G401 (cell line): ENCODE measurements at places on chromosomes 7 and 10. TPM values are rescaled to one million over a fixed set of nuclear protein-coding genes. Genes with fewer than 3 reads are reported as not detected.

DNA sequence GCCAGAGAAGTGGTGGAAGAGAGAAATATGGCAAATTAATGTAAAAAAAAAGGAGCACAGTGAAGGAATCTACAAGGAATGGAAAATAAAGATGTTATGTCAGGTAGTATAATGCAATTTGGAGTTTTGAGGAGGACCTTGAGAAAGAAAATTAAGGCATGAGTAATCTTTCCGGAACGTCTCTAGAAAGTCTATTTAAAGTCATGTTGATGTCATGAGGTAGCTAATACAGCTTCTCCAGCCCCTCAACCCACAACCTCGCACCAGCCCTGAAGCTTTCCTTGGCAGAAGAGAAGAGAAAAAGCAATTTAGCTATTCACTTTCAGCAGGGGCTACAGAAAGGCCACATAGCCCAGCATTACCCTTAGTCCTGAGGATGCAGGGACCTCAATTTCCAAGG, 22.5 kb downstream of the TRDMT1 start:
- DNase-seq = no peak

GRCh38 chr7:33880787-33881186, 24.6 kb upstream of the BMPER start:
- no peak for DNase-seq

Gene FUOM
- total RNA-seq = 65.7 and 103 TPM in 2 replicates

DNA sequence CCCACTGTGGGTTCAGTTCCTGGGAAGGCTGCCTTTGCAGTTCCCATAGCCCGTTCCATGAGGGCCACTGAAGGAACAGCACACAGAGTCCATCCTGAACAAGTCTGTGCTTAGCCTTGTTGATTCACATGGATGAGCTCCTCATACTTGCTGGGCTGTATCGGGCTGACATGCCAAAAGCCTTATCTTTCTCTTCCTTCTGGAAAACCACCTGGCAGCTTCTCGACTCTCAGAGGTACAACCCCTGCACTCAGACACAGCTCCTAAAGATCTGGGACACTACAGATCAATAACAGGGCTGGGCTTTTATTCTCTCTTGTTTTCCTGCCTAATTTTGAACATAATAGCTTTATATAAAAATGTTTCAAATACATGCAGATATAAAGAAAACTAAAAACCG, 667.2 kb downstream of the SDK1 start:
- no peak for DNase-seq

- no peak for DNase-seq
These were observed 85.6 kb upstream of the MTPN start for GRCh38 chr7:136062625-136063325.

- DNase-seq = peak; percentile 60
These were observed 119.8 kb upstream of the NPVF start for GRCh38 chr7:25348104-25348503.
